ENCODE measurements at places on chromosomes 2 and 18. TPM values are rescaled to one million over a fixed set of nuclear protein-coding genes. Genes with fewer than 3 reads are reported as not detected.

- peak; percentile 2 for DNase-seq
These were observed 37.0 kb downstream of the ROCK1 start for GRCh38 chr18:21074336-21075323.

- DNase-seq, result no peak
These were observed 47.2 kb downstream of the VAPA start for GRCh38 chr18:9961041-9961440.

GRCh38 chr18:33803636-33804035 is 225.6 kb downstream of the ASXL3 start:
- no peak for DNase-seq

GRCh38 chr18:5413447-5413846 is 117.9 kb upstream of the ZBTB14 start:
- no peak for DNase-seq

- DNase-seq, result no peak
These were observed 407.6 kb downstream of the TGIF1 start for GRCh38 chr18:3857544-3857943.

- no peak for DNase-seq
These were observed 14.9 kb downstream of the PIKFYVE start for GRCh38 chr2:208280933-208281332.

DNA sequence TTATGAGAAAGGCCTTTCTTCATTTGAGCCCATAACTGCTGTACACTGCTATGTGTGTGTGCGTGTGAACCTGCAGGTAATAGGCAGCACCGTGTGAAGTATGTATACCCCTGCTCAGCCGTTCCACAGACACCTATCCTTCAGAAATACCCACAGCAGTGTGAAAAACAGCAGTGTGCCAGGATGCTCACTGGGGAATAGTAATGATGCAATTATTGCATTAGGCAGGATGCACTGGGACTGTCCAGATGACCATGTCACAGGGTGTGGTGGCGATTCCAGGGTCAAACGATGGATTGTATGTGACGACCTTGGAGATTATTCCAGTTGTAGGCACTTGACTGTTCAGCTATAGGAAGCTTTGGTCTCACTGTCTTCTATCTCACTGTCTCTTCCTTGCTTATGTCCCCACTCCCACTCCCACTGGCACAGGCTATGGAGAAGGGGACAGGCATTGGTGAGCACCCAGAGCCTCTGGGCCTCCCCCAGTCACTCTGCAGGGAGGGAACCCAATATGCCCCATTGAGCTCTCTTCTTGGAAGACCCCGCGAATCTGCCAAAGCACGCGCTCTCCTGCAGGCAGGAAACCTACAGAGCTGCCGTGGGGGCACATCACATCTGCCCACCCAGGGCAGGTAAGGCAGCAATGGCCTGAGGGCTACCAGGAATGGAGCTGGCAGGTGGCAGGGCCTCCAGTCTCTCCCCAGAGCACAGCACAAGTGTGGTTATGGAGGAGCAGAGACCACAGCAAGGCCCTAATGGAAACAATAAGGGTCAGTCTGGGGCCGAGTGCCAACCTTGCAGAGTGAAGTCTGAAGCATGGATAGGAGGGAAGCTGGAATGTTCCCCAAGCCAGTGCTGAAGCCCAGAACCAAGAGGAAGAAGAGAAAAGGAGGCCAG is 518.9 kb upstream of the RAB6C start:
- no peak for DNase-seq

GRCh38 chr2:233690444-233690843 is 2.2 kb upstream of the UGT1A6 start:
- DNase-seq, result no peak

GRCh38 chr2:175557810-175558377 is 376.4 kb upstream of the ATP5MC3 start:
- no peak for DNase-seq

DNA sequence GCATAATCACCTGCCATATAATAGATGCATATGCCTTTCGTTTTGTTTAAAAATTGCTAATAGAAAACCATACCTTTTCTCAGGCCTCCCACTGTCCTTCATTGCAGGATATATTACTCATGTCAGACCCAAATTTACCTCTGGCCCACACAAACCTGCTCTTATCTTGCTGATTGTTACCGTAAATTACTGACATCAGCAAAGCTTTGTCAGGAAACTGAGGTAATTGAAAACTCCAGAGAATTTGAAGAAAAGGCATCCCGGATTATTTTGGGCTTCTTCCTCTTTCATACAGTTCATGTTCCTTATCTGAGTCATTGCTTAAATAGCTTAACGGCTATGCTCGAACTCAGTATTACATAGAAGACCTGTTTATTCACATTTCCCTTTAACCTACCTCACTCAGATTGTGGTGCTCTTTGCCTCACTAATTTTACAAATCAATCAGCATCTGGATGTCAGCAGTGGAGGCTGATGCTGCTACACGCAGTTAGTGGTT is 145.7 kb downstream of the ZEB2 start:
- DNase-seq, result no peak

GRCh38 chr2:132009874-132010521 is 151.8 kb downstream of the ANKRD30BL start:
- DNase-seq, result no peak

GRCh38 chr2:237935740-237936452 is 30.9 kb upstream of the UBE2F start:
- peak; percentile 26 for DNase-seq

GRCh38 chr18:63366213-63367052 is 573 bp downstream of the KDSR start:
- DNase-seq, result peak; percentile 32

- DNase-seq, result no peak
These were observed 23.3 kb downstream of the MPHOSPH10 start for GRCh38 chr2:71153585-71154224.

DNA sequence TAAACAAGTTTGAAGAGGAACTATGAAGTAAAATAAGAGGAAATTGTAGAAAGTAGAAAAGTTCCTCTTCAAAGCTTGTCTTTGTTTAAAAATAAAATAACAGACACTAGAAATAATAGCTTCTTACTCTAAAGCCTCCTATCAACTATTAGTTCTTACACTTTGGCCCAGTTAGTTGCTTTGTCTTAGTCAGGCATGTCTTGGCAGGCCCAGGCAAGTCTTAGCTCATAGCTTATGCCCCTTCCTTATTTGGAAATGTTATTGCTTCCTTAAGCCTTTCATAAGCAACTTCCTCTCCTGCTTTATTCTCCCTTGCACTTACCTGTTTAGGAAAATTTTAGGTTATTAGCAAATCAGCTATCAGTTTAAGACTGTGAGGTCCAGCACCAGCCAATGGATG is 950.6 kb upstream of the LRATD1 start:
- no peak for DNase-seq

DNA sequence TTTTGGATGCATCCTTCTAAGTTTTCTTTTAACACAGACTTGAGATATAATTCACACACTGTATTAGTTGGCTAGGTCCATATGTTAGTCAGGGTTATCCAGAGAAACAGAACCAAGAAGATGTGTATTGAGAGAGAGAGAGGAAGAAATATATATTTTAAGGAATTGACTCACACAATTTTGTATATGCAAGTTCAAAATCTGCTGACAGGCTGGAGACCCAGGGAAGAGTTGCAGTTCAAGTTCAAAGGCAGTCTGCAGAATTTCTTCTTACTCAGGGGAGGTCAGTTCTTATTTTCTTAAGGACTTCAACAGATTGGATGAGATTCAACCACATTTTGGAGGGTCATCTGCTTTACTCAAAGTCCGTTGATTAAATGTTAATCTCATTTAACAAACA is 23.0 kb upstream of the MRO start:
- no peak for DNase-seq

GRCh38 chr18:76643996-76644395 is 149.0 kb upstream of the ZNF516 start:
- no peak for DNase-seq

GRCh38 chr2:230931556-230932231 is 6.7 kb upstream of the GPR55 start:
- DNase-seq, result no peak

GRCh38 chr2:143435131-143435530 is 305.9 kb downstream of the ARHGAP15 start:
- no peak for DNase-seq

DNA sequence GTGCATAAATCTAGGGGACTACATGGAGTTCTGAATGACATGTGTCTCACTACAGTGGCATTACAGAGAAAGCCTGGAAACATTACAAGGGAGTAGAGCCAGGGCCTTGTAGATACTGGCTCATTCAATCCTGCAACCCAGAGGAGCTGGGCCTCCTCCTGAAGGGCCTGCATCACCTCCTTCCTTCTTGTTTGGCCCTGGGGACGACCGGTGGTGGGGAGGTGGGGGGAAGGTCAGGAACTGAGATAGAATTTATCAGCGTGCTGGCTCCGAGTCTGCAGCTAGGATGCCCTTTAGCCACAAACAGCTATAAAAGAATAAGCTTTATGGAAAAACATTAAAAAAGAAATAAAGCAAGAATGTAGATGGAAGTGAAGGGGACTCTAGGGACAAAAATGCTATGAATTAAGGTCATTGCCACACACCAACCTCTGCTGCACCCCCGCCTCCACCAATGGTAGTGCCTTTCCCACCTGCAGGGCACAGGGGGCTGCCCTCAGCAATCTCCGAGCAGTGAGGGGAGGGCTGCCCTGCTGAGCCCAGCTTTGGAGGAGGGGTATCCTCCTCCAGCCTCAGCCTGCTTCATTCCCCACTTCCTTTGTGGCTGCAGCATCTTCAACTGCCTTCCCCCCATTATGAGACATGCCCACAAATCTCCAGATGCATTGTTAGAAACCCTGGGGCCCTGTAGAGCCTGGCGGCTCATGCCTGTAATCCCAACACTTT is 149.0 kb downstream of the MSH2 start:
- no peak for DNase-seq

DNA sequence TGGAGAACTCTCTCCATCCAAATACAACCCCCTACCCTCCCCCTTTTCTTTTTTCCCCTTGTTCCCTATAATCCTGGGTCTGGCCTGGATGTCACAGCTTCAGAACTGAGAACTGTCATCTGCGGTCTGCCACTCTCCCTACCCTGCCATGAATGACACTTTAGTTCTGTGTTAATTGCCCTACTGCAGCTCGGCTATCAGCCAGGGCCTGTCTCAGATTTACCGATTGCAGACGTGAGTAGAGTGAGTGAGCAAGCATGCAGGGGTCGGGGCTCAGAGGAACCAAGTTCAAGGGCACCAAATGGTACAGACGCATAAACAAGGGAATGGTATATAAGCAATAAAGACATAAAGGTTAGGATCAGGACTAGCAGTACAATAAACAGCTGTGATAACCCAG is 967.8 kb downstream of the BCL11A start:
- DNase-seq, result no peak

DNA sequence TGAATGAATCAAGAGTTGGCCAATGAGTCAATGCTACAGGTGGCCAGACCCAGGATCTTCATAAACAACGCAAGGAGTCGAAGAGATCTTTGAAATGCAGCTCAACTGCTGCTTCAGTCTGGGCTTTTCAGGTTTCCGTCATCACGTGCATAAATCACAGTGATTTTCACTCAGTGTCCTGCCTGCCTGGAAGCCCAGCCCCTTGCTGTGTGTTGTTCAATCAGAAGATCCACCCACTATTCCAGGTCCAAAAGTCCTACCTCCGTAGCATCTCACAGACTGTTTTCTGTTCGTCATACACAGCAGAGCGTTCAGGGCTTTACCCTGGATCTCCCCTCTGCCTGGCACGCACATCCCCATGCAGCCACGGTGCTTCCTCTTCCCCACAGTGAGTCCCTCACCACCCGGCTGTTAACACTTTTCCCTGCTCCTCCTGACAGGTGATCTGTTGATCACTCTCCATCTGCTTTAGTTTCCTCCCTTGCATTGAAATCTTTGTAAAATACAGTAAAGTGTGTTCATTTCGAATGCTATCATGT is 216.3 kb downstream of the MYT1L start:
- no peak for DNase-seq

Gene EN1
- total RNA-seq, result not detected

Gene GREB1L
- total RNA-seq, result 12.2 TPM

Gene SERPINB11
- not detected for total RNA-seq

Gene NPAS2
- total RNA-seq, result 20.4 TPM

Gene SGO2
- 25.4 TPM for total RNA-seq

Gene KLHL14
- not detected for total RNA-seq

Gene COBLL1
- 3.6 TPM for total RNA-seq

Measured in HCT116 (cell line).